ENCODE measurements at places on chromosomes 4 and X.

DNA sequence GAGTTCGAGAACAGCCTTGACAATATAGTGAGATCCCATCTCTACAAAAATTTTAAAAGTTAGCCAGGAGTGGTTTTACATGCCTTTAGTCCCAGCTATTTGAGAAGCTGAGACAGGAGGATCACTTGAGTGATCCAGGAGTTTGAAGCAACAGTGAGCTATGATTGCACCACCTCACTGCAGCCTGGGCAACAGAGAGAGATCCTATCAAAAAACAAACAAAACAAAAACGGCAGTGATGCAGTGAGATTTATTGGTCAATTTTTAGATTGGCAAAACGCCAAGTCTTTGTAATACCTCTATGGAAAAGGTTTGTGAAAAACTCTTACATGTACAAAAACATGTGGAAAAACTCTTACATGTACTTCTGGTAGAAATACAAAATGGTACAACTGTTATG is 91.3 kb downstream of the PTPN13 start:
- DNase-seq = no peak

DNA sequence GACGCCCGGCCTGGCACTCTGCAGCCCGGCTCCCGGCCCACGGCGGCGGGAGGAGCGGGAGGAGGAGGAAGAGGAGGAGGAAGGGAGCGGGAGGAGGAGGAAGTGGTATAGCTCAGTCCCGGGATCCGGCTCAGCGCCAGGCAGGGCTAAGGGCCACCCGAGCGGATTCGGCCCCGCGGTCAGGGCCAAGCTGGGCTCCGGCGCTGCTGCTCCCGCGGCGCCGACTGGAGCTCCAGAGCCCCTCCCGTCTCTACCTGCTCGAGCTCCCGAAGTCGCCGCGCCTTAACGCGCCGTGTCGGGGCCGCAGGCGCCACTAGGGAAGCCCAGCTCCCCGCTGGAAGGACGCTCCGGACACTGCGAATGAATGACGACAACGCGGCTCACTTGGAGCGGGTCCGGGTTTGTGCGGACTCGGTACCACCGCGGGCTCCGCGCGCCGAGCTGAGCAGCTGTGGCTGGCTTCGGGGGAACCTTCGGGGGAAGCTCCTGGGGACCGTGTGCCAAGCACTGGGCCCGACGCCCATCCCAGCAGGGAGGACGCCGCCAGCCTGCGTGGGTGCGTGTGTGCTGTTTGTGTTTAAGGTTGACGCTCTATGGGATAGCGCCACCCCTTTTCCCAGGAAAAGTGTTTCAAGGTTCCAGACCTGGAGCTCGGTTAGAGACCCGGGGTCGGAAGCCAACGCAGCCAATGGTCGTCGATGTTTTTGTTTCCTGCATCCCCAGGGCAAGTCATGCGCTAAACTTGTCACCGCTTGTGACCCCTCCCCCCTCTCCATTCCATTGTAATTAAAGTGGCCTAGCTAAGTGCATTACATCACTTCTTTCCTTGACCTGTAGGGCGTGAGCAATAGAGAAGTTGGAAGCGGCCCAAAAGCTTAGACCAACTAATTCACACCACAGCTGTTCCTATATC is at the start of gene TBC1D9:
TSS of gene TBC1D9 (minus strand) at position 67 of the 913 bp plus-strand sequence. CDS start 340 bp downstream, outside the sequence.
- DNase-seq = no peak

GRCh38 chr4:156896527-156896926 is 75.1 kb downstream of the PDGFC start:
- no peak for DNase-seq

DNA sequence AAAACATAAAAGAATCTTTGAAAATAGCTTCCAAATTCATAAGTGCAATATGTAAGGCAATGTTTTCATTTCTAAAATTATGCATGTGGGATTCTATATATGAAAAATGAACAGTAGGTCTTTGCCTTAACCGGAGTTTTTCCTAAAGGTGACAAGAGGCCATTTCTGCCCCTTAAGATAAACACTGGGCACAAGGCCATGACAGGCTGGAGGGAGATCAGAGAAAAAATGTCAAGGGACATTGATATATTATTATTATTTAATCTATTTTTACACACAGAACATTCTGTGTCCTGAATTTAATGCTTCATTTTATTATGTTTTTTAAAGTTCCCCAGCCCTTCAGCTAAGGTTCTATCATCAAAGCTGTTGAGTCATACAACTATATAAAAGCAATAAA is 118.8 kb downstream of the CHM start:
- DNase-seq = no peak

DNA sequence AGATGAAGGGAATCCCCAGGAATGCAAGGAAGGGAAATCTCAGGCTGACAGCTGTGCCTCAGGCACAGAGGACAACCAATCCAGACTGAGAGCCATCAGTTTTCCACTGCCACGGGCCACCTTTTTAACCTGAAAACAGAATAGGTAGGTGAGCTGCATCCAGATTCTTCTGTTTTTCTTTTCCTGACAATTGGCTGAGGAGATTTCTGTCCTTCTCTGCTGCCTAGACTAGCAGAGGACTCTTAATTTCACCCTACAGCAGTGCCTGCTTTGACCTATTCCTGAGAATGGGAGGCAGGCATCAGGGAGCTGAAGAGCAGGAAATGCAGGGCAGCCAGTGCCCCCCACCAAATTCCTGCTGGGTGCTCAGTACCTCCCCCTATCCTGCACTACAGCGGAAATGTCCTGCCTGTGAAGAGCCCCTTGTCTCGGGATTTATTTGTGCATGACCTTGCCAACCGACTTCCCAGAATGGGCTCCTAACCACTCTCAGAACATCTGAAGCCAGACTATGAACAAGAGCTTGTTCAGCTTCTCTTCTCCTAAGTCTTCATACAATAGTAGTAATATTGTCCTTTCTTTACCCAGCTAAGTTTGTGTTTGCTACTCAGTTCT is 65.1 kb downstream of the CASK start:
- DNase-seq = no peak

- DNase-seq = no peak
Observed at GRCh38 chr4:158003212-158003611, 169.6 kb downstream of the GASK1B start.

DNA sequence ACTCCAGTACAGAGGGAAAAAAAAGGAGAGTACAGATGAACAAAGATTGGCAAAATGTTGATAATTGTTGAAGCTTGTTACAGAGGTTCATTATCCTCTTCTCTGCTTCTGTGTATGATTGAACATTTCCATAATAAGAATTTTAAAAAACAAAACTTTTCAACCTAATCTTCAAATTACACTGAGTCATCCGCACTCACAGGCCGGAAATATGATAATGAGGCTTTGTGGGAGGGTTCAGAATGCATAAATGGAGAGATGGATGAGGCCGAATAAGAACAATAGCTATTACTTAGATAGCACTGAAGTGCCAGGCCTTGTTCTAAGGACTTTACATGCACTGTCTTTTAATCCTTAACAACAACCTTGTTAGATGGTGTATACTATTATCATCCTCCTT is 4.6 kb upstream of the ERCC6L start:
- DNase-seq = no peak

DNA sequence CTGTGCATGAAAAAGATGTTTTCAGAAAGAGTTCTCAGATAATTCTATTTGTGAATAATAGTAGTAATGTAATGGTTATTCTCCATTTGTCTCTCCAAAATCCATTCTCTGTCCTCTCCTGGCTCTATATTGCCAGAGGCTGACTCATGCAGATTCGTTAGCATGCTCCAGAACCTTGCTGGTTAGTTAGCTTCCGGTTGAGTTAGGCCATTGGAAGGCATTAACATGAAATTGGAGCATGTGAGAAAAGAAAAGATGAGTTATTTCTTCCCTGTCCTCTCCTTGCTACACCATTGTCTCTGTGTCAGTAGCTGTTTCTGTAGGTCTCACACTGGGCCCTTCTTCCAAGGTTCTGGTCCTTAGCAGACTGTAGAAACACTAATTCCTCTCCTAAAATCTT is 23.5 kb upstream of the PRDM8 start:
- DNase-seq = no peak

GRCh38 chrX:46666831-46667230 is 92.1 kb downstream of the SLC9A7 start:
- no peak for DNase-seq

DNA sequence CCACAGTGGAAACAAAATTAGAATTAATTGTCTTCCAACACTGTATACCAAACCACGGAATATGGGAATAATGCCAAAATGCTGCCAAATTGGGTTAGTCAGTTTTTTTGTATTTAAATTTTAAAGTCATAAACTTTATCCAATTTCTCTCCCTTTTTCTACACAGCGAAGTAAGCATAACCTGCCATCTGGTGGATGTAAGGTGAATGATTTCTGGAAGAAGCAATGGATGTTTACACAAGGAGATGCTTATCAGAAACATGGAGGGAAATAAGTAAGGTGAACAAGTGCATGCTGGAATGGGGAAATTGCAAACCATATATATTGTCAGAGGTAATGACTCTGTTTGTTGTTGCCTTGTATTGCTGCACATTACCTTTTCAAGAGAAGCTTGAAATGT is 691.9 kb downstream of the TECRL start:
- no peak for DNase-seq

GRCh38 chr4:155548173-155548572 is 118.5 kb upstream of the GUCY1A1 start:
- no peak for DNase-seq

DNA sequence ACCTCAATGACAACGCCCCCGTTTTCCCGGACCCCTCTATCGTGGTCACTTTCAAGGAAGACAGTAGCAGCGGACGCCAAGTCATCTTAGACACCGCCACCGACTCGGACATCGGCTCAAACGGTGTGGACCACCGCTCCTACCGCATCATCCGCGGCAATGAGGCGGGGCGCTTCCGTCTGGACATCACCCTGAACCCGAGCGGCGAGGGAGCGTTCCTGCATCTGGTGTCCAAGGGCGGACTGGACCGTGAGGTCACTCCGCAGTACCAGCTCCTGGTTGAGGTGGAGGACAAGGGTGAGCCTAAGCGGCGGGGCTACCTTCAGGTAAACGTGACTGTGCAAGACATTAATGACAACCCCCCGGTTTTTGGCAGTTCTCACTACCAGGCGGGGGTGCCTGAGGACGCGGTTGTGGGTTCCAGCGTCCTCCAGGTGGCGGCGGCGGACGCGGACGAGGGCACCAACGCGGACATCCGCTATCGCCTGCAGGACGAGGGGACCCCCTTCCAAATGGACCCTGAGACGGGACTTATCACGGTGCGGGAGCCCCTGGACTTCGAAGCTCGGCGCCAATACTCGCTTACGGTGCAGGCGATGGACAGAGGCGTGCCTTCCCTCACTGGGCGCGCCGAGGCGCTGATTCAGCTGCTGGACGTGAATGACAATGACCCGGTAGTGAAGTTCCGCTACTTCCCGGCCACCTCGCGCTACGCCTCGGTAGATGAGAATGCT is 2.2 kb downstream of the FAT4 start:
- DNase-seq = no peak

GRCh38 chr4:84914686-84915395 is 51.6 kb downstream of the WDFY3 start:
- no peak for DNase-seq

DNA sequence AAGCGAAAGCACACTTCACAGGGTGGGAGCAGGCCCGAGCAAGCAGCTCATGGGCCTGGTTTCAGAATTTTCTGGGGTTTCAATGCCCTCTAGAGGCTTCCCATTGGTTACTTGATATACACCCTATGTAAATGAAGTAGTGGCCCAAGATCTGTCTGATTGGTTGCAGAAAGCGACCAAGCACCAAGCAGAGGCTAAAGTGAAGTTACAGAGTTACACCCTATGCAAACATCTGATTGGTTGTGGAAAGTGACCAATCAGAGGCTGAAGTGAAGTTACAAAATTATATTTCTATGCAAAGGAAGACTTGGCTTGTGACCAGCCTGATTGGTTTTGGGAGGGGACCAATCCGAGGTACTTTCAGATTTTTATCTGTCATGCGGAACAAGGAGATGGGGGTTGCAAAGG is 8.2 kb downstream of the FHIP1A start:
- no peak for DNase-seq

DNA sequence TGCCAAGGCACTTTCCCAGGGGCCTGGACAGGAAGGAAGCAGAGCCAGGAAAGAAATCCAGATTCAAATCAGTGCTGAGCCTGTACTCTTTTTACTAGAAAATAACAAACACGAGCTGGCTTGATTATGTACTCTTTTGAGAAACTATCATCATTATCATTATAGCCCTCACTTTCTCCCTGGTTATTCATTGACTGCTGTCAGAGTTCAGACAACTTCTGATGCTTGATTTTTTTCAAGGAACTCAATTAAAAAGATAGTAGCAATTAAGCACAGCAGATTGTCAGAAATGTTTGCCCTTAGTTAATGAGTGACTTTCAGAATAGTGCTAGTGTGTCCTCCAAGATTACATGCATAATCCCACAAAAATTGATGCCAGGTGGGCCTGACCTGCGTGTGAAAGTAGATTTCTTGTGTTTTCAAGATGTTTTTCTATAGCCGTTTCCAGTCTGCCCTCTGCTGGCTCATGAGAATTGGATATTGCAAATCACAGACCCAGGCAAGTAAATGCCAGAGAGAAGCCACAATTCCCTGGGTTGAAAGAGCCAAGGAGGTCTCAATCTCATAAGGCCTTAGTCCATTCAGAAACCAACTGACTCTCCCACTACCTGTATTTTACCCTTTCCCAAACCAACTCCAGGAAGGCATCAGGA is 14.3 kb upstream of the PNPLA4 start:
- DNase-seq = no peak

GRCh38 chr4:153497091-153497531 is 31.0 kb downstream of the TMEM131L start:
- DNase-seq = peak; percentile 63

GRCh38 chr4:106679063-106679462 is 310.5 kb upstream of the GIMD1 start:
- no peak for DNase-seq

GRCh38 chr4:127630152-127630551 is 2.6 kb upstream of the INTU start:
- DNase-seq = no peak

GRCh38 chr4:118904935-118905334 is 16.3 kb downstream of the SYNPO2 start:
- no peak for DNase-seq

- DNase-seq = no peak
Observed at GRCh38 chr4:93841803-93842345, 13.3 kb downstream of the ATOH1 start.

DNA sequence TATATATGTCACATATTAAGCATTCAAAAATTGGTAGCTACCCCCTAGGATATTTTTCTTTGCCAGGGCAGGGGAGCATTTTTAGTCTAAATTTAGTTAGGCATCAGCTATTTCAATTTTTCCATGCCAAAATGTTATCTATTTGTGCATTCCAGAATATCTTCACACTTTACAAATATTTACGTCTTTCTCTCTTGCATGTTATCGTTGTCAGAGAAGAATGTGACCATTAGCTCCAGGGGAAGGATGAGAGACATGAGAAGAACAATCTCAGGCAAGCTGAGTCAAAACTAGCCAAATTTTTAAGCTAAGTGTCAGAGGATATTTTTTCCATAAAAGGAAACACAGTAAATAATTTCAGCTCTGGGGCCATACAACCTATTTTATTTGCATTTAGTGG is 885.0 kb upstream of the EPHA5 start:
- no peak for DNase-seq
